ENCODE measurements at places on chromosomes 2 and 18.
A peak's percentile ranks its signal among the peaks of the same experiment; 100 is the strongest.

DNA sequence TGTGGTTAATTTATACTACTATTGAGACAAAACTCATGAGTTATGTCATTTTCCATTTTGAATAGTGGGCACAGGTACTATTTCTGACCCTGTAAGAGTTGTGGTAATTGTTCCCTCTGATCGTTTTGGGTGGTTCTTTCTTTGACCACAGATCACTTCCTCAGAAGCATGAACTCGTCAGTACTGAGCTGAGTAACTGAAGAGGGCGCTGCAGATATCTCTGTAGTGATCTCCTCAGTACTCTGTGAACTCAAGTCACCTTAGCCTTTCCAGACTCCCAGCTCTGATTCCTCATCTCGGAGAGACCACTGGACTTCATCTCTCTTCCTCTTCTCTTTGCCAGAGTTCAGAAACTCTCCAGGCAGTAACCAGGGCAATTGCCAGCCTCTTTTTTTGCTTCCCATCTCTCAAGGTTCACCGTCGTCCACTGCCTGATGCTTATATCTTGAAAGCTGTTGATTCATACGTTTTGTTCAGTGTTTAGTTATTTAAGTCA is 9.4 kb upstream of the IL1RL1 start:
- DNase-seq, result no peak

GRCh38 chr2:192195548-192196418 is 1.1 kb upstream of the TMEFF2 start:
- DNase-seq, result no peak

DNA sequence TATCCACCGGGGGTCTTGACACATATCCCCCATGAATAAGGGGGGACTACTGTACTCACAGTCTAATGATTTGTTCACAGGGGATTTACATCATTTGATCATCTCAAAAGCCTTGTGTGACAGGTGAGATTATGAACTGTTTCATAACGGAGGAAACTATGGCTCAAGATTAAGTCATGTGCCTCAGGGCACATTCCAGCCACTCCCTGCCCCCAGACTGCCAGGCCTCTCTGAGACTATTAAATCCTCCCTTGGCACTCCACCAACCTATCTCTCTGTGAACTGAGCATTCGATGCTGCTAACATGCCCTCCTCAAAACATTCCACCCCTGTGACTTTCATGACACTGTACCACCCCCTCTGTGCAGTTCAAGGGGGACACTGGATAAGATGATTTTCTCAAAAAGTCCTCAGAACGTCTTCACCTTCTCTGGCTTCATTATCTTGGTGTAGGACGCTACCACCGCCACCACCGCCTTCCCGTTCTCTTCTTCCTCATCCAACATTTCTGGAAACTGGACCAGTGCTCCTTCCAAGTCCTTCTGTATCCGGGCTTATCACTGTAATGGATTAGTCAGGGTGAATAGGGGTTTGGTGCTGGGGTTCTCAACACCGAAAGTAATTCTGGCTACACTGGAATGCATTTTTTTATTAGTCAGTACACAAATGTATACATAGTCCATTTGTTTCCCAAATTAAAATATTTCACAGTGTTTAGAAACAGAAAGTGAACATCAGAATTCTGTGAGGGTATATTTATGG is 169.6 kb downstream of the KCNS3 start:
- DNase-seq, result no peak

GRCh38 chr2:111118481-111118980 is 2.2 kb upstream of the BCL2L11 start:
- no peak for DNase-seq

GRCh38 chr18:64566456-64566855 is 417.6 kb upstream of the LINC00305 start:
- no peak for DNase-seq

DNA sequence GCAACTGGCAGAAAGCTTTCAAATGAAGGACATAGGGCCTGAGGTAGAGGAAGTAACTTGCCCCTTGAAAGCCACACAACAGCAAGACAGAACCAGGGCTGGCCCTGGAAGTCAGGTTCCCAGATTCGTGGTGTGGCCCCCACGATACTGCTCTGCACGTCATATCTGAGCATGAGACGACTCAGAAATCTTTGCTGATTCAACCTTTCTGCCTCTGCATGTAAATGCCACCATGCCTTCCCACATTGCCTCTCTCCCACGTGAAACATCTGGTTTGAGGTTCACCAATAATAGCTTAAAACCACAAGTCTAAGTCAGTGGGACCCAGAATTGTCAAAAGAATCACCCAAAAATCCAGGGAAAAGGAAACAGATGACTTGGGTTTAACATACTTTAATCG is 214.0 kb upstream of the TRIB2 start:
- no peak for DNase-seq

DNA sequence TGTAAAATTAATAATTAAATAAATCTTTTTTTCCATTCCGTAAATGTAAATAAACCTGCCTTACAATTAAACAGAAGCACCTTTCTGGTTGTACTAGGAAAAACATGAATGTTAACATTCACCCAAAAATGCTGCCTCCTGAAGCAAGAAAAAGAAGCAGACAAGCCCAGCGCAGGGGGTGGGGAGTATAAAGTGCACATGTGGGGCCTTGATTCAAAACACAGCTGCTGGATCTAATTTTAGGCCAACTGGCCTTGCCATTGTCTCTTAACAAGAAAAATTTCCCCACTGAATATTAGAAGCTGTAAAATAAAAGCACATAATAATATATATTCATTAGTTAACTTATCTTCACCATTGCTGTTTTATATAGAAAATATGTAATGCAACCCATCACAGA is 28.3 kb downstream of the TCF4 start:
- no peak for DNase-seq

DNA sequence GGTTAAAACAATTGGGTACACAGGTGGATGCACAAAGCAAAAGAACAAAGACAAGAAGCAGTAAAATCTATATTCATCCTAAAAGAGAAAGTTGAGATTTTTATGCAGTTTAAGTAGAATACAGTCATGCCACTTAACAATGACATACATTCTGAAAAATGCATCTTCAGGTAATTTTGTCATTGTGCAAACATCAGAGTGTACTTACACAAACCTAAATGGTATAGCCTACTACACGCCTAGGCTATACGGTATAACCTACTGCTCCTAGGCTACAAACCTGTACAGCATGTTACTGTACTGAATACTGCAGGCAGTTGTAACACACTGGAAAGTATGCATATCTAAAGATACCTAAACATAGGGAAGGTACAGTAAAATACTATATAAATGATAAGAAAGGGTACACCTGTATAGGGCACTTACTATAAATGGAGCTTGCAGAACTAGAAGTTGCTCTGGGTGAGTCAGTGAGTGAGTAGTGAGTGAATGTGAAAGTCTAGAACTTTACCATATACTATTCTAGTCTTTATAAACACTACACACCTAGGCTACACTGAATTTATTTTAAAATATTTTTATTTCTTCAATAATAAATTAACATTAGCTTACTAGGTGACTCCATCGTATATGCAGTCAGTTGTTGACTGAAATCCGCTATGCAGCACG is 132.9 kb downstream of the BARD1 start:
- DNase-seq, result no peak

GRCh38 chr2:120418174-120418787 is 72.3 kb downstream of the INHBB start:
- DNase-seq, result no peak

- DNase-seq, result no peak
These were observed 127.3 kb downstream of the CABYR start for GRCh38 chr18:24266131-24266530.

GRCh38 chr2:15893689-15894480 is 46.5 kb upstream of the MYCN start:
- DNase-seq, result no peak

GRCh38 chr2:230416061-230416721 is at the start of gene SP100:
SP100 (plus strand) TSS chr2:230416201; CDS start chr2:230416297, 96 bp downstream.
- peak; percentile 50 for DNase-seq

DNA sequence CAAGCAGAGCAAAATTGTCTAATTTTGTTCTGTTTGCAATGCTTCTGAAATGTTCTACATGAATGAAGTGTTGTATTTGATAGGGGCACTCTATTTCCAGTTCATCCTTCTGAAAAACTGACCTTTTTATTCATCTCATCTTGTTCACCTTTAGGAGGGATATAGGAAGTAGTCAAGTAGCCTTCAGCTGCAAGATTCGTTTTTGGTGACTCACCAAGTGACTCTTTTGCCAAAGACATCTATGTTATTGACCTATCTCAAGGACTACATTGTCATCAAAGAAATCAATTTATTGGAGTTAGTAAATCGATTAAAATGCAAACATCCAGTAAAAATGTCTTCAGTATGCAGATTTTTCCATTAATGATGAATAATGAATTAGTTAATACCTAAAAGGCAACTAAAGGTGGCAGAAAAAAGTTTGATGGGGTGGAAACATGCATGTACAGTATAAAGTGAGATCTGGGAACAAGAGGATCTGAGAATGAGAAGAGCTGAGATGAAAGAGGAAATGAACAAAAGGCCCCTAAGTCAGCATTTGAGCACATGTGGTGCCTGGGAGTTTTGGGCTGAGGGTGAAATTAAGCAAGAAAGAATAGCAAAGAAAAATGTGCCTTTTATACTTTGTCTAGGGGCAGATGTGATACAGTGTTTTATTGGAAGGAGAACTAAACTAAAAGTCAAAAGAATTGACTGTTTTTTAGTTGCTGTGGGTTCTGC is 255.1 kb upstream of the LINC00305 start:
- DNase-seq, result no peak

- no peak for DNase-seq
These were observed 163.6 kb upstream of the TMEM200C start for GRCh38 chr18:6058941-6059340.

DNA sequence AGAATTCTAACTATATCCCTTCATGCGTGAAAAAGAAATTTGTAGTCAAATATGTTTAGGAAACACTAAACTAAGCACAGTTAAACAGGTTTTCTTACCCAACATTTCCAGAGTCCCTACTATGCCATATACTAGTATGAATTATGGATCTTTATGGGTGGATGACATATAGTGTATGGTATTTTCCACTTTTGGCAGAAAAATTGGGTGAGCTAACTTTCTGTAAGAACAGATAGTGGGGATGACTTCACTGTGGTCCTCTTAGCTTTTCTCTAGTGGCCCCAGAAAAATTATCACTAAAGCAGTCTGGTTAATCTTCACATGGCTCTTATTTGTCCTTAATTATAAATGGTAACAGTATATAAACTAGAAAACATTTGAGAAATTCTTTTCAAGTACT is 240.0 kb upstream of the GULP1 start:
- no peak for DNase-seq
